ENCODE measurements at places on chromosomes 1 and 21. TPM values are rescaled to one million over a fixed set of nuclear protein-coding genes. Genes with fewer than 3 reads are reported as not detected.

The VASH2 gene
- 29.2 TPM for total RNA-seq

The PTPN7 gene
- total RNA-seq: 99.8 TPM

The DENND2D gene
- total RNA-seq: 164 TPM

The GADD45A gene
- 25.7 TPM for total RNA-seq

DNA sequence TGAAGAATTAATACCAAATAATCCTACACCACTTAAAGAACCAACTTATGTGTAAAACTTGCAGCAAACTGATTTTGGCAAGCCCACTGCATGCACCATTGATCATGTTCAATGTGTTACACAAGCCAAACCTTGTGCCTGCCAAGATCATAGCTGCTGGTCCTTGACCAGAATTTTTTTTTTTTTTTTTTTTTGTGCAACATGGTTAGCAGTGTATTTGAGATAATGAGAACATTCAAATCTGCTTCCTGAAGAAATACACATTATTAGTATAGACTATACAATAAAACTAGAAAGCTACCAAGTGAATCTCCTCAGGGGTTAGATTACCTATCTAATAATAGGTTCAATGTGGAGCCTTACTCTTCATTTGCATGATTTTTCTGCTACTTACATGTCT is 421.0 kb downstream of the MRPL39 start:
- DNase-seq: peak; percentile 60

DNA sequence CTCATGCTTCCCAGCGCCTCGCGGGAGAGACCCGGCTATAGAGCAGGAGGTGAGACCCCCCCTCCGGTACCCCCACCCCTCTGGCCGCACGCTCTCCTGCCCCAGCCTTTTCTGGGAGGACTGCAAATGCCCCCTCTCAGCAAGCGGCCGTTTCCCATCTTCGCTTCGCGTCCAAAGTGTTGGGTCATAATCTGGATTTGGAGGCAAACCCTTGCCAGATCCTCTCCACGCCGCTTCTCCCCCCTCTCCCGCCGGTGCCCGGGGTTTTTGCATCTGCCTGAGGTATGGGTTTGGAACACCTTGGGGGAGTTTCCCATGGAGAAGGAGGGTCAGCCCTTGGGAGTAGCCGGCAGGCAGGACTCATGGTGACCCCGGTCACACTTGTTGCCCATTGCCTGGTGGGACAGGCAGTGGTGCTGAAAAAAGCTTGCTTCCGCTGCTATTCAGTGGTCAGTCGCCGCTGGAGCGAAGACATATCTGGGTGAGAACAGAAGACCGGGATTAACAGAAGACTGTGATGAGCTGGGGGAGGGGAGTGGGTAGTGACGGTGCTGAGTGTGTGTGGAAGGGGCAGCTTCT is 935 bp downstream of the KCNK2 start:
- no peak for DNase-seq

DNA sequence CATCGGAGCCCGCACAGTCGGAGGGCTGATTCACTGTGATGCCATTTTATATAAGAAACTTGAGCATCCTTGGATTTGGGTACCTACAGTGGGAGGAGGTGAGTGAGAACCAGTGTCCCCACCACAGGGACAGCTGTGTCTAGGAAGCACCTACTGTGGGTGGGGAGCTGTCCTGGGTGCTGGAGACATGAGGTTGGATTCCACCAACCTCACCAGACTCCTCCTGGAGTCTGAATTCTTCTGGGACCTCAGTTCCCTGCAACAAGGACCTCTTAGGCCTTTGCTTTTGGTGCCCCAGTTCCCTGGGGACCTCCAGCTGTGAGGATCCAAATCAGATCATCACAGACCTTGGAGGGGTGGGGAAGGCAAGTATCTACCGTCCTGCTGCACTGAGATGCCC is 188.8 kb downstream of the PRDM16 start:
- DNase-seq: no peak

GRCh38 chr1:25206201-25206600 is 26.1 kb downstream of the SYF2 start:
- DNase-seq: no peak

GRCh38 chr21:37393030-37393429 is 26.5 kb downstream of the DYRK1A start:
- DNase-seq: no peak

GRCh38 chr1:80218112-80218511 is 1211.6 kb upstream of the ADGRL4 start:
- DNase-seq: no peak

DNA sequence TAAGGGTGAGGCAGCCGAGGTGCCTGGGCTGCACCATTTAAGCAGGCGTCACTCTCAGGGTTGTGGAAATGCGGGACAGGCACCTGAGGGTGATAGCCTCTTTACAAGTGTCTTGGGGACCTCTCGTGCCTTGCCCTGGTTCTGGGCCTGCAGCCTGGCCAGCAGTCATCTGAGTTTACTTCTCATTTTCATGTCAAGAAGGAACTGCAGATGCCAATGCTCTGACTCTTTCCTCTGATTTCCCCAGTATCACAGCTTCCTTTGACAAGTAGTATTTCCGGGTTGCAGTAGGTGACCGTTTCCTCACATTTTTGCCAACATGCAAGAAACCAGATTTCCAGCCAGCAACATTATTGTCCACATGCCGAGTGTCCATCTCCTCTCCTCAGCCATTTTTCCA is 286.9 kb downstream of the DISC1 start:
- no peak for DNase-seq

- no peak for DNase-seq
These were observed 47.1 kb downstream of the LEPR start for GRCh38 chr1:65467536-65467935.

DNA sequence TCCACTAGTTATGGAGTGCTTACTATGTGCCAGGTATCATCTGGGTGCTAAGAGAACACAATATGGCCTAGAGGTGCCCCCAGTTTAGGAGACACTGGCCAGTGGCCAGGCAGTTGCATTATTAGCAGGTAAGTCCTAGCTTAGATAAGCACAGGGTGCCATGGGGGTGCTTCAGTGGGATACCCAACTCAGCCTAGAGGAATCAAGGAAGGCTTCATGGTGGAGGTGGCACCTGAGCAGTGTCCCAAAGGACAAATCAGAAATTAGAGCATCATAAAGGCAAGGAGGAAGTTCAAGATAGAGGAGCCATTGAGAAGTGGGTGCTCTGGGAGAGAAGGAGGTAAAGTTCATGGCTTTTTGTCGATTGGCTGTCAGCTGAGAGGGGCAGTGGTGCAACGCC is 31.9 kb upstream of the PKP1 start:
- DNase-seq: no peak

GRCh38 chr1:227928811-227929375 is 18.8 kb downstream of the WNT9A start:
- no peak for DNase-seq

- no peak for DNase-seq
These were observed 122.6 kb downstream of the KCNJ6 start for GRCh38 chr21:37793660-37794059.

GRCh38 chr1:21839337-21840037 is 27.4 kb downstream of the LDLRAD2 start:
- DNase-seq: no peak

DNA sequence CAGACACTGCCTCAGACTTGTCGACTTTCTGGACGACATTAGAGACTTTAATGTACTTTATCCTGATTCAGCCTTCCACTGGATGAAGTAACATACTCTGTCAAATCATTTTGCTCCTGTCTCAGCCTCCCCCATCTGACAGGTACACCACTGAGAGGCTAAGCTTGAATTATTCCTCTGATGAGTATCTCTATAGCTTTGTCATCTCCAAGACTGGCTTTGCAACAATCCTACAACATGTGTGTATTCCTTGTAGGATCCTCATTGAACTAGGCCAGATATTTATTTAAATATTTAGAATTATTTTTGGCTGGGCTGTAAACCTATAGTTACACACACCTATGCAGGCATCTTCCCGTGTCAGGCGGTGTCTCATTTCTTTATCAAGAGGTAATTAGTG is 1.1 kb upstream of the TRIM58 start:
- DNase-seq: no peak

- no peak for DNase-seq
These were observed 72.5 kb downstream of the RALGPS2 start for GRCh38 chr1:178797590-178797989.
